ENCODE measurements at places on chromosomes 12 and 14. TPM values are rescaled to one million over a fixed set of nuclear protein-coding genes. Genes with fewer than 3 reads are reported as not detected.

GRCh38 chr12:55737581-55738122 lies 5.3 kb upstream of the GDF11 start:
- DNase-seq = no peak

The SLC24A4 gene
- not detected for total RNA-seq

The NOXRED1 gene
- total RNA-seq = not detected

The SDR9C7 gene
- total RNA-seq = 0.27 TPM

DNA sequence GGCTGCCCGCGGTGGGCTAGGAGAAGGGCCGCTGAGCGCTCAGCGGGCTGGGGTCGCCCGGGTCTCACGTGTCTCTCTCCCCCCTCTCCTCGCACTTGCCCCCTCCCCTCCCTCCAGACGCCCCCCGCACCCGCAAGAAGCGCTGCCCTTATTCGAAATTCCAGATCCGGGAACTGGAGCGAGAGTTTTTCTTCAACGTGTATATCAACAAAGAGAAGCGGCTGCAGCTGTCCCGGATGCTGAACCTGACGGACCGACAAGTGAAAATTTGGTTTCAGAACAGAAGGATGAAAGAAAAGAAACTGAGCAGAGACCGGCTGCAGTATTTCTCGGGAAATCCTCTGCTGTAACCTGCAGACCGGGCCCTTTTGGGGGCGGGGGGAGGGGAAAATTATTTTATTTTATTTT lies 314 bp upstream of the HOTAIR start:
- DNase-seq = no peak

DNA sequence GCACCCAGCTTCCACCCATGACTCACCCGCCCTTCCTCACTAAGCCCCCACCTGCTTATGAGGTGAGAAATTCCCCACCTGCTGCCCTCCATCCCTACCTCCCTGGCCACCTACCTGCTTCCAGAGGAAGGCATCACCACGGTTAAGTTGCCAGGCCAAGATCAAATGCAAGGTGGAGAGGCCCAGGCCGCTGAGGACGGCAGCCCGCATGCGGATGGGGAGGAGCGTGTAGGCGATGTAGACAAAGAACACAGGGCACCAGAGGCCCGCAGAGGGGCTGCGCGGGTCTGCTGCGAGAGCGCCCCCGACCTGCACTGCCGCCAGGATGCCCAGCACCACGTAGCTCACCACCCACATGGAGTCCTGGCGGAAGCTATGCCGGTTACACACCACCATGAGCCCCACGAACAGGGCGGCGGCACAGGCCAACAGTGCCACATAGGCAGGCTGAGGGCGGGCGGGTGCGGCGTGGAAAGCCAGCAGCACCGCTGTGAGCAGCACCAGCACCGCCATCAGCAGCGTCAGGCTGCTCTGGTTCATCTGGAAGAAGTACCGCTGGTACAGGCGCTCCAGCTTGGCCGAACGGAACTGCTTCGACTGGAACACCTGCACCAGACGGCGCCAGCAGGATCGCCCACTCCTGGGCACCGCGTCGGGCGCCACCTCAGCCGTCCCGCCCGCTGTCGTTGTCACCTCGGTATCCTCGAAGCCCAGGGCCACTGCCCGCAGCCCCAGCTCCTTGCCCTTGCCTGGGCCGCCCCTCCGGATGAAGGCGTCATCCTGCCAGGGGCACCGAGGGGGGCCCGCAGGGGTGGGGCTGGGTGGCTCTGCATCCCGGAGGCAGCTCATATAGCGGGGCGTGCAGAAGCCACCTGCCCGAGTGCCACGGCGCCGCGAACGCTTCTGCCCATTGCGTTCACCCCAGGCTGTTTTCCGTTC lies 6.2 kb downstream of the ADCY6 start:
- DNase-seq = no peak

The LETMD1 gene
- 27.3 TPM for total RNA-seq

GRCh38 chr12:93176610-93177126 lies 201.1 kb upstream of the NUDT4 start:
- no peak for DNase-seq

The HOXC9 gene
- total RNA-seq = not detected

DNA sequence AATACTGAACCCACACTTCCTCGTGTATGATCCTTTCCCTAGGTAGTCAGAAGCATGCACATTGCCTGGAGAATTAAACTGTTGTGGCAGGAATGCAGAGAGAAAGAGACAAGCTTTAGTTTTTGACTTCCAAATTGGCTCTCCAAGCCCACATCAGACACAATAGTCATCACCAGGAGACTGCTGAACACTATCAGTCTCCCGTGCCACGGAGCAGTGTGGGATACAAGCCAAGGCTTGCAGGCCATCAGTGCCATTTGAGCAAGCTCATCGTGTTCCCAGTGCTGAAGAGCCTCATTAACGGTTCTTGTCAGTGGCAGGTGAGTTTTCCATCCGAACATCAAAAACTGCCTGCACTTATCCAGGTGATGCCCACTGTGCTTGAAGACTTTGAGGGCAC lies 410.8 kb downstream of the NAV3 start:
- no peak for DNase-seq

DNA sequence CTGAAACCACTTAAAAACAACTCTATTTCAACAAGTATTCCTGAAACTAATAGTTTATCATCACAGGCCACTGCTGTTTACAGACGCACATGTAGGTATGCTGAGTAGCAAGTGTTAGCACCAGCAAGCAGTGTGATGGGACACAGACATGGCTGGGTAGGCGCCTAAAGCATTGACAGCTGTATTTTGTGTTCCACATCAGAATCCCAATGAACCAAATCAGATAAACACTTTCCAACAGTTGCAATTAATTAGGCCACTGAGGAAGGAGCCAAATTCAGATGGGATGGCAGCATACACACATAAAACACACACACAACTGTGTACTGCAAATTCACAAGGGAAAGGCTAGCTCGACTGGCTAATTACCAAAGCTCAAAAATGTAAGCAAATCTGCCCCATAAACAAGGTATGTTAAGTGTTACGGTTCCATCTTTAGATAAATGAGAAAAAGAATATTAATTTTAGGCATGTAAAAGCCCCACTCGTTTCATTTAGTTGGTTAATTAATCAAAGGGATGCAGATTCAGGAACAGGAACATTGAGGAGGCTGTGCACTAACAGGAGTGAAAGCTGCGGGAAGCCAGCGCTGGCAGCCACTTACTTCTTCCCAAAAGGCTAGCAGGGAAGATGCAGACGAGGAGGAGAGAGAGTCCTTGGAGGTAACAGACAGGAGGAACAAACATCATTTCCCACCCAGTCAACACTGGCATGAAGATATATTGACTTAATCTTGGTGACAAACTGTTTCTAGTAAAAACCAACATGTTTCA lies 33.4 kb downstream of the AMN start:
- no peak for DNase-seq

The SLC8B1 gene
- 11.0 TPM for total RNA-seq

The KIF5A gene
- total RNA-seq = 0.22 TPM

The TAS2R7 gene
- total RNA-seq = not detected

GRCh38 chr14:63418020-63418419 lies 99.3 kb upstream of the GPHB5 start:
- DNase-seq = no peak

DNA sequence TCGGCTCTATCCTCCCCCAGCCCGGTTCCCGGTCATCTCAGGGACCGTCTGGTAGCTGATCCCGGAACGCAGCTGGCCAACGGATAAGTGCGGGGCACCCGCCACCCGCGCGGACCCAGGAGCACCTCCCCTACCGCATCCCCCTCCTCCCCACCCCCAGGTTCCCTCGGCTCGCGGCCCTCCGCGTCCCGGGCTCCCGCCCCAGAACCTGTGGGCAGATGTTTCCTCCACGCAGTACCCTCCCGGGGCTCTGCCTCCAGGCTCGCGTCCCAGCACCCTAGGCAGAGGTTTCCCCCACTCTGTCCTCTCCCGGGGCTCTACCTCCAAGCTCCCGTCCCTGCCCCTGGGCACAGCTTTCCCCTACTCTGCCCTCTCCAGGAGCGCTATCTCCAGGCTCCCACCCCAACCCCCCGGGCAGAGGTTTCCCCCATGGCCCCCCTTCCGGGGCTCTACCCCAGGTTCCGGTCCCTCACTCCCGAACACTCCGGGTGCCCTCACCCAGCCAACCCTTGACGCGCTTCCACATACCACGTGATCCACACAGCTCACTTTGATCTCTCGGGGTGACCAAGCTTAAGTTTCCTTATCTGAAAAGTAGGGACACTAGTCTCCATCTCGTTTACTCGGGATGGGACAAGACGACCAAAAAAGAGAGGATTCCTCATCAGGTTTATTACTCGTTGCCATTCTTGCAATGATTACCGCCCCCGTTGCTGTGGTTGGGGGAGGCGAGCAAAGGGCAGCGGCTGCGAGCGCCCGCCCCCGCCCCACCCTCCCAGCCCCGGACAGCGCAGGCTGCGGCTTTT lies at the start of gene CCDC38:
TSS of gene CCDC38 (minus strand) at position 91 of the 806 bp plus-strand sequence. CDS start 6,105 bp downstream, outside the sequence.
- DNase-seq = peak; percentile 90

- DNase-seq = no peak
Measured at GRCh38 chr12:5348491-5348890, 83.4 kb upstream of the NTF3 start.

DNA sequence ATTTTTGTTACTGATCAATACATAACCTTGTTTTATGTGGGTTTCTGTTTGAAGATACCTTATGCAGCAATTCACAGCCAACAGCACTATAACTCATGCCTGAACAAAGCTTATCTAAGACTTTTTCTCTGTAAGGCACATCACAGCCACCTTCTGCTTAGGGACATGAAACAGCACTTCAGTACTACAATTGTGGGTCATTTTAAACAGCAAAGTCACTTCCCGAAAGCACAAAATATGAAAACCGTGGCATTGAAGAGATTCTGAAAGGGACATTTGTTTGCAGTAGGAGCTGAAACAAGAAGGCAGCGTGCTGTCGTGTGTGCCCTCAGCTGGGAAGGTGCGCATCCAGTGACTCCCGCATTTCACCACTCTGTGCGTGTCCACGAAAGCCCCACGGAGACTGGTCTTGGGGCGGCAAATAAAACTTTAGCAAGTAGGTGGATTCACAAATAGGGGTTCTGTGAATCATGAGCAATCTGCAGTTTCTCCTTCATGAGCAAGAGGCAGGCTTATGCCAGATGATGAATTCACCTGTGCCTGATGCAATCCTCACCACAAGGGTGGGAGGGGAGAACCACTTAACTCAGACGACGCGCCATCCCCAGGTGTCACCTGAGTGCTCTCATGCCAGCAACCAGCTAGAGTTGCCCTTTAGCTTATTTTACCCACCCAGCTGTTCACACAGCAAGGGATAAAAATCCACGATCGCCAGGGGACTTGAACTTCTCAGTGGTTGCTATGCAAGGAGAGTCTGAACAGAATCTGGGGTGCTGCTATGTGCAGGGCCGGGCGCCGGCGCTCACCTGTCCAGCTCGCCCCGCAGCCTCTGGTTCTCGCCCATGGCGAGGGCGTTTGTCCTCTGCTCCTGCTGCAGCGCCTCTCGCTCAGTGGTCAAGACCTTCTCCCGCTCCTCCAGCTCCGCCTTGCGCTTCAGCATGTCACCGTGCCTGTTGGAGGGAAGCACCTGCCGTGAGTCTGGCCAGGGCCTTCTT lies 54.9 kb upstream of the GPR68 start:
- no peak for DNase-seq

- DNase-seq = no peak
Measured at GRCh38 chr14:101224356-101225156, 321.0 kb upstream of the RTL1 start.

The RPGRIP1 gene
- not detected for total RNA-seq

The TUBA1A gene
- 250 TPM for total RNA-seq

All from cardiac septum (tissue), 1 donor.